ENCODE measurements at places on chromosomes 2 and 18. TPM values are rescaled to one million over a fixed set of nuclear protein-coding genes. Genes with fewer than 3 reads are reported as not detected.

- no peak for DNase-seq
Measured at GRCh38 chr2:60311524-60311923, 241.9 kb downstream of the BCL11A start.

DNA sequence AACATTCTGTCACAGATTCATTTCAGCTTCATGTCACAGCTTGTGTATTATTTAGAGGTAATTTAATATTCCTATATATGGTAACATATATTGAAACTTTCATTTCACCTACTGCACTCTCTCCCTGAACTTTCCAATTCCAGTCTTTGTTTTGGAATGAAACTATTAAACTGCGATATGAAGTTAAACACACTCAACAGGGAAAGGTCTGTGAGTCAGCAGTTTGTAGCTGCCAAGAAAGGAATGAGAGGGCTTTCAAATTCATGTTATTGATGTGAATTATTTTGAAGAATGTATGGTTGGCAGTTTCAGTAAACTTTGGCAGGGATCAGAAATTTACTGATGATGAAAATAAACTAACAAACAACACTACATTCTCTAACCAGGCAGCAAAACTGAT lies 148.3 kb downstream of the HNMT start:
- DNase-seq = no peak

GRCh38 chr18:74040459-74041332 lies 106.9 kb downstream of the FBXO15 start:
- DNase-seq = peak; percentile 64

DNA sequence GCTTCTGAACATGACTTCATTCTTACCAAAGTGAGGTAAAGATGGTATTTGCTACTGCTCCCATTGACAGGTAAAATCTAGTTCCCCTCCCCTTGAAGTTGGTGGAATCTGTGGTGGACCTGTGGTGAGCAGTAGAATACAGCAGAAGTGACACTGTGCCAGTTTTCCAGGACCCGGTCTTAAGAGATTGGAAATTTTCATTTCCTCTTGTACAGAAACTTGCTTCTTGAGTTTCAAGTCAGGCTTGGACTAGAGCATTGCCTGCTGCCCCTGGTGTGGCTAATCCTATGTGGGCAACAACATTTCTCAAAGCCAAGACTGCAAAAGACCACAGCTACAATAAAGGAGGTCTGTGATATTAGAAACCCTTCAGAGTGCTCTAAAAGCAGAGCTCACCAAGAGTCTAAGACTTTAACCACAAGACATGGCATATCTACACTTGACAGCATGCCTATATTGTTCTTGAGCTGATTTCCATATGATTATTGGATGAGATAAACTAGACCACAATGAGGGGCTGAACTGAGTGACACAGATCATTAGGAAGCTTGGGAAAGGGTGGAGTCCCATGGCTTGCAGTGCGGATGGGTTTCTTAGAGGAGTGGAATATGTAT lies 458.1 kb downstream of the BCL11A start:
- no peak for DNase-seq

DNA sequence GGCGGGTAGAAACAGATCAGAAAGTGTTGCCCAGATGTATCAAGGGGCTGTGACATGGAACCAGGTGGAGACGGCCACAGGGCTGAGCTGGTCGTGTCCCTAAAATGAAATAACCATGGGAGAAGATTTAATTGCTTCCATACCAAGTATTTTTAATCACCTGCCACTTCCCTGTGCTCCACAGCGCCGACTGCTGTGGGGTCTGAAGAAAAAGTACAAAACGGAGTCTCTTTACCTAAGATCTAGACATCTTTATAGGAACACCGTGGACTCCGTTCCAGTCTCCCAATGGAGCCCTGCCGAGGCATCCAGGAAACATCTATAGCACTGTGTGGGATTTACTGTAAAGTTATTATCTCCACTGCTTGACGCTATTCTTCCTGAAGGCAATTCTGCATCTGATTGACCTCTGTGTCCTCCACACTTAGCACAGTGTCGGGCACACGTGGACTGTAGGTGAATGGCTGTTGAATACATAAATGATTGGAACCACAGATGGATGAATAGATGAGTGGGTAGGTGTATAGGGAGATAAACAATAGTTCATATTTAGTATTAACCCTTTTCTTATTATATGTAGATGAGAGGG lies 21.6 kb upstream of the GYPC start:
- DNase-seq = peak; percentile 62

- no peak for DNase-seq
Measured at GRCh38 chr2:113996671-113997594, 107.0 kb downstream of the ACTR3 start.

DNA sequence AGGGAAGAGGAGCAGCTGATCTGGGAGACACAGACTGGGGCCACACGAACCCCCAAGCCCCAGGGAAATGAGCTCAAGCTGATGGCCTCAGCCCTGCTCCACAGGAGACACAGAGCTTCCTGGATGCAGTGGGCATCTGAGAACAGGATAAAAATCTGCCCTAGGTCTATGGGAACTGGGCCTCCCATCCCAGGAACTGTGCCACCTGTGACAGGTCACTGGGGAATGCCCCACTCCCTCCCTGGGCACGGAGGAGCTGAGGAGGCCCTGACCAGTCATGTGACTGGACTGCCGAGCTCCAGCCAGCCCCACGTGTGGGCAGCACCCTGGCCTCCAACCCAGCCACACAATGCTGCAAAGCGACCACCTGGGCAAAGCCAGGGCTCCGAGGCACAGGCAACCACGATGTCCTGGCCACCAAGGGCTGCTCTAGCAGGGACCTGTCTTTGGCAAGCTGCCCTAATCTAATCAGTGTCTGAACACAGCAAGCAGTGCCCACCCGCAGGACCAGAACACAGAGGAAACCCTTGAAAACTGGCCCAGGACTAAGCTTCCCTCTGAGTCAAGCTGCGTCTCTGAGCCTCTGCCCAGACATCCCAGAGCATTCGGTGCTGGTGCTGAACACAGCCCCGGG lies 57.8 kb upstream of the ID2 start:
- no peak for DNase-seq

The FTCDNL1 gene
- 1.4 TPM for total RNA-seq

DNA sequence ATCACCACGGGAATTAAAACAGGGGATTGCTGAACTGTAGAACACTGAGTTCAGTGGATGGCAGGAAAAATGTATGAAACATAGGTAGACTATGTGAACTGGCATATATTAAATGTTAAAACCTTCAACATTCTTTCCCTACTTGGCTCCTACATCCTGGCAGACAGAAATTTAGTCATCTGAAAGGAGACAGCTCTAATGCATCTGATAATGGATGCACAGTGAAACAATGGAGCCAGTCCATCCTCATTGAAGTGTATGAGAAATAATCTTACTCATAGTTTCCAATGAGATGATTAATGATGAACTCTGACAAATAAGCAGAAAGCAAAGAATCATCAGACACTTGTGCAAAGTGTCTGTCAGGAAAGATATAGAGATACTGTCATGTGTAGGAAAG lies 1629.7 kb upstream of the TMEFF2 start:
- DNase-seq = no peak

The MTIF2 gene
- 31.3 TPM for total RNA-seq

The SERPINB3 gene
- total RNA-seq = not detected

The BOLA3 gene
- total RNA-seq = 72.6 TPM

DNA sequence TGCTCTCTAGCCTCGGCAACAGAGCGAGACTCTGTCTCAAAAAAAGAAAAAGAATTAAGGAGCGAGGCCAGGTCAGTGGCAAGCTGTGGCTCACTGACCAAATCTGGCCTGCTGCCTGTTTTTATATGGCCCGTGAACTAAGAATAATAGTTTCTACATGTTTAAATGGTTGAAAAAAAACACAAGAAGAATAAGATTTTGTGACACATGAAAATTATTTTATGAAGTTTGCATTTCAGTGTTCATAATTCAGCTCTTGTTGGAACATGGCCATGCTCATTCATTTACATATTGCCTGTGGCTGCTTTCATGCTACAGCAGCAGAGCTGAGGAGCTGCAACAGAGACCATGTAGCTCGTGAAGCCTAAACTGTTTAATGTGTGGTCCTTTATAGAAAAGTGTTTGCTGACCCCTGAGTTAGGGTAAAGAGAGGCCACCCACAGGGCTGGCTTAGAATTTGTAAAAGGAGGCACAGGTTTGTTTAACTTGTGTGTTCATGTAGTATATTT lies 59.5 kb downstream of the MFSD6 start:
- no peak for DNase-seq

DNA sequence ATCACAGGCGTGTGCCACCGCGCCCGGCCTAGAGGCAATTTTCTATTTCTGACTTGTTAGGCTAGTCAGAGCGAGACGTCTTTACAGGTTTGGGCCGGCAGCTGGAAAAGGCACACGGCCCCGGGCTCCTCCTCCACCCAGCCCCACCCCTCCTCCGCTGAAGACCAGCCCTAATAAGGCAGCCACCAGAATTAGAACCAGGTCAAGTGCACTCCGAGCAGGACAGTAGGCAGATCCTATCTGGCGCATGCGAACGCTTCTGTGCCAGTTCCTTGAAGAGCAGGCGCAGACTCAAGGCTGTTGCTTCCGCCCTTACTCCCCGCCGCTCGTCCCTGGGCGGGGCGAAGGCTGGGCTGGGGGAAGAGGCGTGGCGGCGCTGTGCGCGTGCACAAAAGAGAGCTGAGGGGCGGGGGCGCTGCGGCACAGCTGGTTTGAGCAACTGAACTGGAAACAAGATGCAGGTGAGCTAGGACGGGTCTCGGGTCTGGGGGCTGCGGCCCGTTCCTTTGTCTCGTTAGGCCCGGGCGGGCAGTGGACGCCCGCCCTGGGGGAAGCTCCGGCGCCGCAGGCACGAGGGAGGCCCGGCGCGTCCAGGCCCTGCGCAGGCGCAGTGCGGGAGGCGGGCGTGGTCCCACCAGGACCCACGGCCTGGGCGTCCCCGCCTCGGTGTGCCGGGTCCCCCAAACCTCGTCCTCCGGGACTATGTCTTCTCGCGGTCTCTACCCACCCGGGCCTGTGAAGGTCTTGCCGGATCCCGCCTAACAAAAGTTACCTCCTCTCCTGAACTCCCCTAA lies at the start of gene PDCL3:
Gene PDCL3 (plus strand): TSS at position 381 of the 794 bp plus-strand sequence. CDS start 75 bp downstream, at position 456.
- peak; percentile 94 for DNase-seq

GRCh38 chr2:104856973-104857261 lies 3.0 kb downstream of the POU3F3 start:
- no peak for DNase-seq

Data from Peyer's patch (tissue), 4 donors.